ENCODE measurements at places on chromosomes 16 and 17.

GRCh38 chr17:21282231-21282630, 2.3 kb upstream of the MAP2K3 start:
- no peak for DNase-seq

DNA sequence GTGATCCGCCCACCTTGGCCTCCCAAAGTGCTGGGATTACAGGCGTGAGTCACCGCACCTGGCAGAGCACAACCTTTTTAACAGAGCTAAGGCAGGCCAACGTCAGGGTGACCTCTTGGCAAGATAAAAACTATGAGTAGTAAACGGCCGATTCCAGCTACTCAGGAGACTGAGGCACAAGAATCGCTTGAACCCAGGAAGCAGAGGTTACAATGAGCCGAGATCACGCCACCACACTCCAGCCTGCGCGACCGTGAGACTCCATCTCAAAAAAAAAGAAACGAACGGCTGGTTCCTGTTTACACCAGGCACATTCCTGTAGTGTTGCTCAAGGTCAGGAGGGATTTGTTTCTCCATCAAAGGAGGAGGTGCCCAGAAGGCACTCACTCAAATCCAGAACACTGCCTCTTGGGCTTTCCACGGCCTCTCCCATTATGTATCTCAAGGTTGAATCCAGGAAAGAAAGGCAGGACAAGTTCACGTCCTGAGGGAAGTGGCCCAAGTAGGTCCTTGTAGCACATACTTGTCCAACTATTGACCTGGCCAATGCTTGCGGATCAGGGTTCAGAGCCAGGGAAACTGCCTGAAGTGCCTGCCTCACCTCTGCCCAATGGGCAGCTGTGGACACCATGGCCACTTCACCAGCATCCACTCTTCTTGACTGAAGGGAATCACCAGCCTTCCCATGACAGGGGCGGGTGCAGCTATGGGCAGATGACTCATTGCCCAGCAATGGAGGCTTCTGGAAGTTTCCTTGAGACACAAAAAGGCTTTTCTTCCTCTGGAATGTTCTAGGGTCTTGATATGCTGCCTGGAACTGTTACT, 13.5 kb downstream of the KNOP1 start:
- DNase-seq = no peak

GRCh38 chr17:45225051-45225700, 3.5 kb downstream of the FMNL1 start:
- DNase-seq = no peak

DNA sequence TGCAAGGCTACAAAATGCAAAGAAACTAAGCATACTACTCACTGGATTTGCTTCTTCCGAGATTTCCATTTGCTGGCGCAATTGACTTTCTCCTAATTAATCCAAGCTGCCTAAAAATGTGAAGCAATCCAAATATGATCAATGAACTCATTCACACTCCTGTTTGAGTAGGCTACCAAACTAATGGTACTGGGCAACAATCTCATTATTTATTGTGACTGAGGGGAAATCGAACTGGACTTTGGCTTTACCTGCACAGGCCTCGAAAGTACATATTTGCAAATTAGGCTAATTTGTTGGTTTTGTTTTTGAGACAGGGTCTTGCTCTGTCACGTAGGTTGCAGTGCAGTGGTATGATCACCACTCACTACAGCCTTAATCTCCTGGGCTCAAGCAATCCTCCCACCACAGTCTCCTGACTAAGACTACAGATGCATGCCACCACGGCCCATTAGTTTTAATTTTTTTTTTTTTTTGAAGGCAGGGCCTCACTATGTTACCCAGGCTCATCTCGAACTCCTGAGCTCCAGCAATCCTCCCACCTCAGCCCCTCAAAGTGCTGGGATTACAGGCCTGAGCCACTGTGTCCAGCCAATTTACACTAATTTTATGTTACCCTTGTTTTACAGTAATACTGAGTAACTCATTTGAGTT, 2.6 kb downstream of the ERI2 start:
- DNase-seq = no peak

- no peak for DNase-seq
These were observed 397.7 kb upstream of the PMFBP1 start for GRCh38 chr16:72569677-72570076.

- DNase-seq = no peak
These were observed 33.9 kb downstream of the PDIA2 start for GRCh38 chr16:316741-317464.

DNA sequence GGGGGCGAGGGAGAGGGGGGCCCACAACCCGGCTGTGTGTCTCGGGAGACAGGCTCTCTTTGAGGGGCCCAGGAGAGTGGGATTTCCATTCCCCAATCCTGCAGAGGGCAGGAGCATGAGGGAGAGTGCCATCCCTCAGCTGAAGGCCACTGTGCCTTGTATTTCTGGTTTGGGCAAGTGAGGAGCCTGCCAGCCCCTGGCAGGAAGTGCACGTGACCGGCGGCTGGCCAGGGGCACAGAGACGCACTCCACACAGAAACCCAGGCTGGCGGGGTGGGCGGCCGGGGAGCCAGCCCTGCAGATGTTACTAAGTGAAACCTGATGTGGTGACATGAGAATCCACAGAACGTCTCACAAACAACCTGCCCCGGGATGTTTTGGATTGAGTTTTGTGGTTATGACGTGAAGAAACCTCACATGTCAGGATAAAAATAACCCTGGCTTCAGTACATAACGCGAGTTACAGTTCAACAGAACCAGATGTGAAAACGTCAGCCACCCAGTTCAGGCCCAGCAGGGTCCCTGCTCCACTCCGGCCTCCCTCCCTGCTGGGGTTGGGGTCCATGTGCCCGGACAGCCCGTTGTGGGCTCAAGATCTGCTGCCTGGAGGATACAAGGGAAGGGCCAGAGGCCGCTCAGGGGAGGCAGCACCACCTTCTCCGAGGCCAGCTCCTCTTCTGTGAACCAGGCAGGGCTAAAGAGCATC, 51.7 kb upstream of the MTSS2 start:
- peak; percentile 58 for DNase-seq

- DNase-seq = peak; percentile 63
These were observed 627 bp upstream of the TSPOAP1 start for GRCh38 chr17:58329035-58329809.

GRCh38 chr17:77346765-77347164, 206.0 kb downstream of the SEC14L1 start:
- DNase-seq = no peak

GRCh38 chr16:53886482-53887378, 182.8 kb downstream of the FTO start:
- no peak for DNase-seq

- DNase-seq = no peak
These were observed 2.6 kb downstream of the C16orf92 start for GRCh38 chr16:30025574-30025973.

All from Ammon's horn (tissue), 1 donor.